ENCODE measurements at places on chromosomes 6 and 20.

DNA sequence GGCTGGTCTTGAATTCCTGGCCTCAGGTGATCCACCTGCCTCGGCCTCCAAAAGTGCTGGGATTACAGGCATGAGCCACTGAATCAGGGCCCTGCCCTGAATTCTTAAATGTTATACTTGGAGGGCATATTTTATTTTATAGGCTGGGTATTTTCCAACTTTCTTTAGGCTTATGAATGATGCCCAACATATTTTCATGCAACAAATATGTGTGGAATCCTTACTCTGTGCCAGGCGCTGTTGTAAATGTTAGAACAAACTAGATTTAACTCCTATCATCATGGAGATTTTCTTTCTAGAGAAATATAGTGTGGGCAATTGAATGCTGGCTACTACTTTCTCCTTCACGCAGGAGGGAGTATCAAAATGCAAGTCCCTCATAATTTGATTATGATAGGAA, 71.2 kb downstream of the SAMD5 start:
- DNase-seq, result no peak

DNA sequence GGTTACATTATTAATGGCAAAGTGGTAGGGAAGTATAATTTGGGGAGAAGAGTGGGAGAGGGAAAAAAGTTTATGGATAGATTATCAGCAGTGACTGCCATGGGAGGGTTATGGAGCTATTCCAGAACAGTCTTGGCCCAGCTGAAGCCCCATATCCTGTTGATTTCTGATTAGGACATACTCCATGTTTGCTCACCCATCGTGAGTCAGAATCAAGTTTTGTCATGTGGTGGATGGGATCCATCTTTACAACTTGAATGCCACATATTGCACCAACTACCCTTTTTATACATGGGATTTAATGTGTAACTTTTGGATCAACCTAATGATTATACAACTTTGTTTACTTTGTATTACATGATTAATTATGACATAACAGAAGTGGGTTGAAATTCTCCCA, 217.0 kb downstream of the HAO1 start:
- DNase-seq, result no peak

DNA sequence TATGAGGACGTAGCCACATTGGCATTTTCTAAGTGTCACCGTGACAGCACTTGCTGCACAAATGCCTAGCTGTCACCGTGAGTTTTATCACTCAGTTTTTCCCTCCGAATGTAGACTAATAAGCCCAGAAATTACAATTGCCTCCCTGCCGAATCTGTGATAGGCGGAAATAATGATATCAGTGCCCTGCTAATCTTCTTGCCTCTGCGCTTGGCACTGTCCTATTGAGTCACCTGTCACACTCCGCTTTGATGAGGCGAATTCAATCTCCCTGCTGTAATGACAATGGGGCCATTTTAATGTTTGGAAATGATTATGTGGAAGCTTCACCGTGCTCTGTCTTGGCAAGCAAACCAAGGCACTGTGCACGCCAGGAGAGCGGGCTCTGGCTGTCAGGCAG, 112.8 kb downstream of the LINC00237 start:
- peak; percentile 79 for DNase-seq

- no peak for DNase-seq
Measured at GRCh38 chr6:35019171-35019570, 122.0 kb downstream of the TCP11 start.

Data from NCI-H1092 treated with DMSO at 0.1 percent for 48 hours (cell line).